ENCODE measurements at places on chromosomes 7 and 10.

- DNase-seq = no peak
These were observed 1.3 kb downstream of the KAZALD1 start for GRCh38 chr10:101063050-101063525.

- no peak for DNase-seq
These were observed 90.0 kb downstream of the PFKFB3 start for GRCh38 chr10:6292741-6293151.

GRCh38 chr10:13969118-13969791 is 361.5 kb downstream of the FRMD4A start:
- DNase-seq = no peak

GRCh38 chr10:13862546-13863233 is 275.9 kb downstream of the PRPF18 start:
- DNase-seq = no peak

DNA sequence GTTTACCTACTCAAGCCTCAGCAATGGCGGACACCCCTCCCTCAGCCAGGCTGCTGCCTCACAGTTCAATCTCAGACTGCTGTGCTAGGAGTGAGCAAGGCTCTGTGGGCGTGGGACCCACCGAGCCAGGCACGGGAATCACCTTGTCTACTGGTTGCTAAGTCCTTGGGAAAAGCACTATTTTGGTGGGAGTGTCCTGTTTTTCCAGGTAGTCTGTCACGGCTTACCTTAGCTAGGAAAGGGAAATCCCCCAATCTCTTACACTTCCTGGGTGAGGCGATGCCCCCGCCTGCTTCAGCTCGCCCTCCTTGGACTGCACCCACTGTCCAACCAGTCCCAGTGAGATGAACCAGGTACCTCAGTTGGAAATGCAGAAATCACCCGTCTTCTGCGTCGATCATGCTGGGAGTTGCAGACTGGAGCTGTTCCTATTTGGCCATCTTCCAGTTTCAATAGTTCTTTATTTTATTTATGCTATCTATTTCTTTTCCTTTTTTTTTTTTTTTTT is at the start of gene HYAL4:
Gene HYAL4, plus strand, starts transcription at position 458 of the 508 bp plus-strand sequence. CDS start 23,105 bp downstream, outside the sequence.
- no peak for DNase-seq

DNA sequence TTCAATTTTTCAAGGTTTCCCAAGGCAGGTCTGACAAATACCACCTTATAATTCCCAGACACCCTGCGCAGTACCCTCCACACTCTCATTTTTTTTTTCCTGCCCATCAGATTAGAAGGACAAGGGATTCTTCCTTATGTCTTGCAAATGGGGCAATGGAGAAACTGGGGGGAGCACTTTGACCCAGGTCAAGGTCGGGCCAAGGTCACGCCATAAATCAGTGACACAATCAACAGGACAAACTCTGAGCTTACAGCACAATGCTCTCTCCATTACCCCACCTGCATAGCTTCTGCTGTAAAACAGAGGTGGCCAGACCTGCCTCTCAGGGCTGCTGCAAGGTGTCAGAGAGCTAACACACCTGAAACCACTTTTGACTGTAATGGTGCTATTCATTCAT is 254.4 kb upstream of the ZMIZ1 start:
- no peak for DNase-seq

DNA sequence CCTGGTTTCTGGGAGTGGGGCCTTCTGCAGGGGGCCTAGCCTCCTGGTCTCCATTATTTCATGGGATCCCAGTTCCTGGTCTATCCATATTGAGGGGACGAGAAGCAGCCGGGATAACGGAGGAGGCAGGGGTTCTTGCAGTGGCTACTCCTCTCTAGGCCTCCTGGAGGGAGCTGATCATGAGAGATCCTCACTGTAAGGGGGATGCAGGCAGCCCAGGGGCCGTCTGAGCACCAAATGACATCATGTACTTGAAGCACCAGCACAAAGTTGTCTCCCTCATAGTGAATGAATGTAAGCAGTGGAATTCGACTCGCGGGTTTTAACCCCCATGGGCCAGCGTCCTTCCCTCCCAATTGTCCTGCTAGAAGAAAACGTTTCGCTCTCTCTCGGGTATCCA is 964 bp upstream of the ADCY1 start:
- DNase-seq = no peak

DNA sequence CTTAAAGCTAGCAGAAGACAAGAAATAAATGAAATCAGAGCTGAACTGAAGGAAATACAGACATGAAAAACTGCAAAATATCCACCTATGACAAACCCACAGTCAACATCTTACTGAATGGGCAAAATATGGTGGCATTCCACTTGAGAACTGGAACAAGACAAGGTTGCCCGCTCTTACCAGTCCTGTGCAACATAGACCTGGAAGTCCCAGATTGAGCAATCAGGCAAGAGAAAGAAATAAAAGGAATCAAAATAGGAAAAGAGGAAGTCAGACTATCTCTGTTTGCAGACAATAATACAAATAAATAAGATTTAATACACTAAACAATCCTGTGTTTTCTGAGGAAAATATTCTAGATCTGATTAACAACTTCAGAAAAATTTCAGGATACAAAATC is 570.5 kb upstream of the SEMA3D start:
- DNase-seq = no peak

DNA sequence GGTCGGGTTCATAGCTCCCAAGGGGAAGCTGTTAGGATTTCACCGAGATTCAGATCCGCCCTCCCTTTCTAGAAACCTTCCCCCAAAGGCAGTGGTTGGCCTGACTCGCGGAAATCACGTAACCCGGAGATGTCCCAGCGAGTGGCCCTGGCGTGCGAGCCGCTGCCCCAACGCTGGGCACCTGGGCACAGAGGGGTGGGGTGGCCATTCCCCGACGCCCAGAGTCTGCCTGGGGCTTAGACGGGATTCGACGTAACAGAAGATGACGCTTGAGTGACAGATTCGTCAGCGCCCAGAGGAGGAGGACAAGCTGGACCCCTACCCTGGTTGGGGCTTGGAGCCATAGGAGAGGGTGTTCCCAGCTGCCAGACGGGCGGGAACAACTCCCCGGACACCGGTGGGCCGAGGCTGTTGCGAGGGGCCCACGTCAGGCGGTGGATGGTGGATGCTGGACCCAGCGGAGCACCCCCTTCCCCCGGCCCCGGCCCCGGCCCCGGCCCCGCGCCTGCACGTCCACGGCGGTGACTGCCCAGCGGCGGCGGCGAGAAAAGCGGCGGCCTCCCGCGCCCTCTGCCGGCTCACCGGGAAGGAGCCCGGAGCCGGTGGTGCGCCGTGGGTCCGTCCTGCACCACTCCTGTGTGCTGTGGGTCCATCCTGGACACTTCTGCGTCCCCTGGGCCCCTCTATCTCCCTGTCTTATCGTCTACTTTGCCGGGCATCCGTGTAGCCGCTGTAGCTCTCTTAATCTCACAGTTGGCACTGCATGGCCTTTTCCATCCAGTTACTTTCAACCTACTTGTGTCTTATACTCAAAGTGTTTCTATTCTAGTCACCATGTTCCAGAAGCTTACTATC is 35.4 kb upstream of the KNDC1 start:
- no peak for DNase-seq

- DNase-seq = no peak
These were observed 40.0 kb upstream of the FOXL3 start for GRCh38 chr7:249989-250388.

- no peak for DNase-seq
These were observed 606 bp downstream of the PALD1 start for GRCh38 chr10:70479165-70479581.

- DNase-seq = no peak
These were observed 76.6 kb downstream of the CYP26A1 start for GRCh38 chr10:93150289-93150688.

DNA sequence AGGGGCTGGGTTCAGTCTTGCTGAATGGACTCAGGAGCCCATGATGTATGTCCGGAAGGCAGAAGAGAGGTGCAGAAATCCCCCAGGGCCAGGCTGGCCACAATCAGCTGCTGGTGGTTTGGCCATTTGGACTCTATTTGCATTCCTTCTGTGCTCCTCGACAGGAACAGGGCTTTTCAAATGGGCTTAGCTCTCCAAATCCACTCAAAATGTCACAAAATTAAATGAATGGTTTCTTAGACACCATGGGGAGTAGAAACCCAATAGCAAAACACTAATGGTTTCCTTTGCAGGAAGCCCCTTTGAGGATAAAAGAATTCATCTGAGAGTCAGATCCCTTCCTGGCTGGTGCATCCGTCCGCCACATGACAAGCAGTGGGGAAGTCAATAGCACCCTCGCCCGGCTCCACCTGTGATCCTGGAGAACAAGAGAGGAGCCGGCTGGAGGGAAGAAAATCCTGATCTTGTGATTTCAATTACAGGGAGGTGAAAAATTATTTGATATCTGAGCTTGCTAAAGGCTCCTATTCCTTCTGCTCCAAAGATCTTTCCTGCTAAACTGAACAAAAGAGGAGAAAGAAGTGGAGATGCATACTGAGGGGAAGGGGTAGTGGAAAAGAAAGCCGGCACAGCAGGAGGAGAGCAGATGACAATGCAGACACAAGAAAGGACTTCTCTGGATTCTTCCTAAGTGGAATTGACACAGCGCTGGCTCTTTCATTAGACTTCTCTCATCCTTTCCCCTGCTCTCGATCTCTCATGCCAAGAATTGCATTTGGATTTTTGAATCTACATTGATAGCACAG is 190.7 kb downstream of the C7orf25 start:
- no peak for DNase-seq

- DNase-seq = no peak
These were observed 337.6 kb downstream of the FRMD4A start for GRCh38 chr10:13993169-13993568.

DNA sequence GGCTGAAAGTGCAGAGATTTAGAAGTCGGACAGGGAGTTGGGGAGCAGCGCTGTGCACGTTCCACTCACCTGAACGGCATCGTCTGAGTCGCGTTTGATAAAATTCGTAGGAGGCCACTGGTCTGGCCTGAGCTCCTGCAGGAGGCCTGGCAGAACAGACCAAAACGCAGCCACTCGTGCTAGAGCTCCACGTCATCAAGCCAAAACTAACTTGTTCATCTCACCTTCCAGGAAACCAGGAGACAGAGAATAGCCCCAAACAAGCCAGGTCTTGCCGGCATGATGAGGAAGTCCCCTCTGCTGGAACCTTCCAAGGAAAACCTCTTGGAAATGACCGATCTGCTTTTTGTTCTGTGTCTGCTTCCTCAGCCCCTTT is 43.4 kb upstream of the DNAJB6 start:
- DNase-seq = no peak

DNA sequence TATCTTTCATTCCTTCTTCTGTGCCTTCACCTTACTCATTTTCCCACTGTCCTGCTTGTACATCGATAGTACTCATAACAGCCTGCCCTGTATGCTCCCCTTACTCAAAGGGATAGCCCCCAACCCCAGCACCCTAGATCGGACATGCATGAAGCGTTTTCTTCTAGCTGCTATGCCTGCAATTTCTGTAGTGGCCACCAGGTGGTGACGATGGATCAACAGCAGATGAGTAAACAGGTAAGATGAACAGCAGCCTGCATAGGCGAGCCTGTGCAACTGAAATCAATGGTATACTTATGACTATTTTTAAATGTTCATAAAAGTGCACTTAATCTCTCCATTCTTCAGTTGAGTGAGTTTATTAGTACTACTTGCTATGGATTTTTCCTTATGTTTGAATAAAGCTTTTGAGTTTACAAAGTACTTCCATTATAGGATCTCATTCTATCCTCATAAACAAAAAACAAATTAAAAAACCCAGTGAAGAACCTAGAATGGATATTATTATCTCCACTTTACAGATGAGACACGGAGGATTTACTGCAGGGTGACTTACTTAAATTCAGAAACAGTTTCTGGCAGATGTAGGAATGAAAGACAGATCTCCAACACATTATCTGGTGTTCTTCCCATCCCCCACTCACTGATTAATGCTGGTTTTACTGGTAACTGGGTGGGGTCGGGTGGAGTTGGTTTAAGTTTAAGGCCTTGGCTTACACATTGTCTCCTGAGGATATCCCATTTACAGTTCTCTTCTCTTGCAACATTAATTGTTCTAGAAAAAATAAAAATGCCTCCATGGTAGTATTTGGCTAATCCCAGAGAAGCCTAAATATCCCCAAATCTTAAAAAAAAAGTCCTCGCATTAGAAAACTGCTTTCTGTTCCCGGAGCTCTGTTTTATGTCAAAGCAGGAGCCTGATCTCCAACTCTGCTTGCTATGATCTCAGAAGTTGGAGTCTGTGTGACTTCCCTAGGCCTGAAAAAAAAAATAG is 222.1 kb downstream of the GLI3 start:
- DNase-seq = no peak

- peak; percentile 93 for DNase-seq
These were observed 110.6 kb downstream of the EMX2 start for GRCh38 chr10:117653170-117653515.

GRCh38 chr10:120485946-120486345 is 28.9 kb downstream of the PLPP4 start:
- no peak for DNase-seq

DNA sequence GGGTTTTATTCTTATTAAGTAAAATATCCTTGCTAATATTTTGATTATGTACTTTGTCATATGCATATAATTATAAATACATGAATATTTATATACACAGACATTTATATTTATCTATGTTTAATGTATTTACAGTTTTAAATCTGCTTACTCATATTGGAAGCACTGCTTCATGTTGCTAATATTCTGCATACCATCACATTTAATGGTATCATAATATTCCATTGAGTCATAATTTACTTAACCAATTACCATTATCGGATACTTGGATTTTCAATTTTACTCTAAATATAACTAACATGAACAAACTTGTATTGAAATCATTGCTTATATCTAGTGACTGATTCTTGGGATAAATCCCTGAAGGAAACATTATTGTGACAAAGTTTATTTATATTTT is 155.2 kb downstream of the MBL2 start:
- no peak for DNase-seq

DNA sequence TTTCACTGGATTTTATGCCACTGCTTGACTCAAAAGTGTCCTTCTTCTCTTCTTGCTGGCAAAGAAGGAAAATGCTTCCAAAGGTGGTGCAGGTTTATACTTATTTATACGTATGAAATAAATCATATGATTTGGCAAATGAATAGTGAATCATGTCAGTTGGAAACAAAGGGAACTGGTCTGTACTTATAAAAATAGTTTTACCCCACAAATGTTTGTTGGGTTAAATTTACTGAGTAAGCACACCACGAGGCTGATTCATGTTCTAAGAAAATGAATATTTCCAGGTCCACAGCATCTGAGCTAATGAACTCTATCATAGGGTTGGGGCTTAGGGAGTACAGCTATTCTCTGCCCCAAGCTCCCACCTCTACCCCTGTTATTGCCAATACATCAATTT is 232.2 kb downstream of the TRIL start:
- DNase-seq = no peak

GRCh38 chr10:114825513-114826253 is 4.1 kb downstream of the FHIP2A start:
- DNase-seq = peak; percentile 89

DNA sequence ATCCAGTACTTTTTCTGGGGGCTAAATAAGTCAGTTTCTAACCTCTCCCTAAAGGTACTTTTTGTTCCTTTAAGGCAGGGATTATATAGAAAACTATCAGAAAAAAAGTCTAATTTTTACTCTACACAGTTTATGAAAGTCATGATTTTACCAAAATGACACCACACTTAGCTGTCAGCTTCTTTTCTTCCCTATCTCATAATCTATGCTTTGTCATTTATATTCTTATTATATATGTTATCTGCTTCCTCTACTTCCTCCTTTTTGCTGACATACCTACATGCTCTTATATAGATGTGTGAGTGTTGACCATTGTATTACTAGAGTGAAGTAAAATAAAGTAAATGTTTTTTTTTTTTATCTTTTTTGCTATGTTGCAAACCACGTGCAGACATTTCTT is 203.9 kb upstream of the CHRM2 start:
- DNase-seq = no peak

Data from GM04503 (cell line).